ENCODE measurements at places on chromosomes 13 and 19. TPM values are rescaled to one million over a fixed set of nuclear protein-coding genes. Genes with fewer than 3 reads are reported as not detected.

The FUT6 gene
- not detected for total RNA-seq

The NCR1 gene
- 0.45 TPM for total RNA-seq

The OR7C1 gene
- 0.04 TPM for total RNA-seq

The RPS16 gene
- 1,367 TPM for total RNA-seq

The MPND gene
- 13.1 TPM for total RNA-seq

The GJA3 gene
- not detected for total RNA-seq

The PTH2 gene
- total RNA-seq = not detected

The BCL3 gene
- total RNA-seq = 117 TPM

The FLT3 gene
- 0.22 TPM for total RNA-seq

The ZNF284 gene
- total RNA-seq = 3.2 TPM

The SIGLEC12 gene
- total RNA-seq = not detected

The SHD gene
- total RNA-seq = not detected
